BJ (cell line): ENCODE measurements at places on chromosomes 12 and 14. TPM values are rescaled to one million over a fixed set of nuclear protein-coding genes. Genes with fewer than 3 reads are reported as not detected.

DNA sequence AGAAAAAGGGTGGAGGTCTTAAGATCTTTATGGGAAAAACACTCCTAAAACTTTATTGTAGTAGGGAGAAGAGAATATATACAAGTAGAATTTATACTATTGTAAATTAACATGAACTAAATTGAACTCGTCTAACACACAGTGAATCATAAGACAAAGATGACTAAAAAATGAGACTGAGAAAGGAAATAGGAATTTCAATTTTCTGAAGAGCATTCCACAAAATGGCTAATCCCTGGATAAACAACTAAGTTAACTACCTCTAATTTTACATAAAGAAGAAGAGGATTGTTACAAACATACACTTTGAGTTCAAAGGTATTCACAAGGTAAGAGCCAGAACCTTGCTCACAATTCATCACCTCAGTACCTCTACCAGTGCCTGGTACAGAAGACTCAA, 2.0 kb downstream of the MAP4K5 start:
- DNase-seq, result no peak

- no peak for DNase-seq
Measured at GRCh38 chr12:106096376-106096775, 42.4 kb downstream of the NUAK1 start.

GRCh38 chr14:97891515-97891914, 1094.3 kb downstream of the VRK1 start:
- no peak for DNase-seq

GRCh38 chr12:128916425-128916824, 63.1 kb downstream of the GLT1D1 start:
- no peak for DNase-seq

DNA sequence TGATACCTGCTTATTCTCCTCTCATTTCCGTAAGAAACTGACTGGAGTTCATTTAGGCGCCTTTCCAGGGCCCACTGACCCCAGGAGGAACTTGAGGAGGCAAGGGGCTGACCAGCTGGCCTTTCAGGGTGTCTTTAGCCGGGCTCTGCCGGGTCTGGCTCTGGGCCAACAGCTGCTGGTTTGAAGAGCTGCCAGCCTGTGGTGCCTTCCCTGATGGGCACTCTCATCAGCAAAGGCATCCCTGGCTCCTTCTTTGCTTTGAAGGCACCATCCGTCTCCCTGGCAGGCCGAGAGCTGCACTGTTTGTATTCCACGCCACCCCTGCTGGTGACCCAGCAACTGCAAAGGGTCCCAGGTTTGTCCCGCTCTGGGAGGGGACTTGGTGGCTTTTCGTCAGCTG, 42.0 kb downstream of the IQSEC3 start:
- DNase-seq, result no peak

DNA sequence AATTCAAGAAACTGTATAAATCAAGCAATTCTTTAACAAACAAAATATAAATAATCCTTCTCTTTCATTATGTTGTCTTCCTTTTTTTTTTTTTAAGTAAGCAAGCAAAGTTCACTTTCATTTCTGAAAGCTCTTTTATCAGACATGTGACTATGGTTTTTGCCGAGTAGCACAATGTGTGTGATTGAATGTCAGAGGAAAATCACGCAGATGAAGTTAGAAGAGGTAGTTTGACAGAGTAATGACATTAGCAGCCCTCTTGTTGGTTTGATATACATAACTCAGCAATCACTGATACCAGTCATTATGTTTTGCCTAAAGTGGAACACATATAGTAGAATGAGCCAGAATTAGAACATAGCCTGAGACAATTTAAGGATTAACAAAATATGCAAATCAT, 19.0 kb downstream of the ALX1 start:
- DNase-seq, result no peak

WIF1 gene
- polyA plus RNA-seq, result not detected in 2 replicates

GRCh38 chr12:70040141-70040540, 203.1 kb upstream of the CNOT2 start:
- no peak for DNase-seq

LBHD2 gene
- not detected in 2 replicates for polyA plus RNA-seq

RNU6-8 gene
- not detected in 2 replicates for polyA plus RNA-seq

DNA sequence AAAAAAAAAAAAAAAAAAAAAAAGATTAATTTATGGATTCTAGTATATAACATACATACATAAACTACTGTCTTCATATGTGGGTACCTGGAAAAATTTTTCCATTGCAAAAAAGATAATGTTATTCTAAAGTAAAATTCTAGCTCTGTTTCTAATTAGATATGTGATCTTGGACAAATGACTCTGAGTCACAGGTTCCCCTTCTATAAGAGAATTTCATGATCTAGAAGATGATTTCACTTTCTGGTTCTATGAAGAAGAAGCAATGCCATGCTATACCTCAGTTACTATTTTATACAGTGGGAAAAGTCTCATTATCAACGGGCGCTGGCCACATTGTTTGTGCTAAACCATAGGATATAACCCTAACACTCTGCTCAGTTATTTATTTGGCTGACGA, 351.3 kb downstream of the ZFP36L1 start:
- DNase-seq, result no peak

GRCh38 chr12:50747817-50748216, 16.1 kb upstream of the ATF1 start:
- DNase-seq, result no peak

TRIM9 gene
- polyA plus RNA-seq, result 0.02 TPM in 2 replicates

GRCh38 chr14:97695456-97695981, 898.3 kb downstream of the VRK1 start:
- no peak for DNase-seq

RNASE3 gene
- not detected in 2 replicates for polyA plus RNA-seq

DNA sequence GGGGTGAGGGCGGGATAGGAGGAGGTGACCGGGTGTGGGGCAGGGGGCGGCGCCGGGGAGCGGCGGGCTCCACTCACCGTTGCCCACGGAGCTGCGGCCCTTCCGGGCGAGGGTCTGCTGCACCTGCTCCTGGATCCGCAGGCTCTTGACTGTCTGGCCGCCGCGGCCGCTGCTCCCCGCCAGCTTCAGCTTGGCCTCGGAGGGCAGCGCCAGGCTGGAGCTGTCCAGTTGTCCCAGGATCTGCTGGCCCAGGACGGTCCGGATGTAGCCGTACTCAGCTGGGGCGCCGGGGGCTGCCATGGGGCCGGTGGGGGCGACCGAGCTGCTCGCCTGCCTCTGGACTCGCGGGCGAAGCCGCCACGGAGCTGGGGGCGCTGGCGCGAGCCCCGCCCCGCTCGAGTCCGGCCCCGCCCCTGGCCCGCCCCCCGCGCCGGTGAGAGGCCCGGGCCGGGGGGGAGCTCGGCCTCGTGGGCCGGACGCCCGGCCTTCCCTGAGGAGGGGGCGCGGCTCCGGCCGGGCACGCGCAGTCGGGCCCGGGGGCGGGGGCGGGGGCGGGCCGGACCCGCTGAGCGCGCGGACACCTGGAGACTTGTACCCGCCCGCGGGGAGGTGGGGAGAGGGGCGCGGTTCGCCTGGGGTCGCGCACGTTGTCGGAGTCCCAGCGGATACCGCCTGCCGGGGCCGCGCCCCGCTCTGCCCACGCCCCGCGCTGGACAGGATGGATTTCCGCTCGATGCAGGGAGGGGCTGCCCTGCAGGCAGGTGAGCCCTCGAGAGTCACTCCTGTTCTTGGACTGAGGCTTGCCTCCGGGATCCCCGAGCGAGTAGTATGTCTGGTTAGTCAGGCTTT, at the start of gene PKP2:
Gene PKP2 (minus strand): TSS at position 346 of the 849 bp plus-strand sequence. CDS start 46 bp downstream, at position 300.
- DNase-seq, result no peak

DNA sequence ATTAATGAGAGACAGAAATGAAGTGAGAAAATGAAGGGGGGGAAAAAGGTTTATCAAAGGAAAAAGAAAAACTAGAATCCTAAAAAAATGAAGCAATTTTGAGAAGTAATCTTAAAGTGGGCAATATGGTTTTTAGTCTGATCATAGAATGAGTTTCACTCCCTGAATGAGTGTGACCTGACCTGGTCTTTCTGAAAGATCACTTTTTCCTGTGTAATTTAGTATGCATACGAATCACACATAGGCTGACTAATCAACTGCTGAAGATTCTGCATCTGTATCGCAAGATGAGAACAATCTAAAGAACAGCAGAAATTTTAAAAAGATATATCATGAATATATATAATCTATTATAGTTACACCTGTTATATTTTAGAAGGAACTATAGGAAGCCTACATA, 11.3 kb downstream of the GNPTAB start:
- no peak for DNase-seq

GRCh38 chr14:53156238-53156637, 3.1 kb upstream of the DDHD1 start:
- no peak for DNase-seq

DNA sequence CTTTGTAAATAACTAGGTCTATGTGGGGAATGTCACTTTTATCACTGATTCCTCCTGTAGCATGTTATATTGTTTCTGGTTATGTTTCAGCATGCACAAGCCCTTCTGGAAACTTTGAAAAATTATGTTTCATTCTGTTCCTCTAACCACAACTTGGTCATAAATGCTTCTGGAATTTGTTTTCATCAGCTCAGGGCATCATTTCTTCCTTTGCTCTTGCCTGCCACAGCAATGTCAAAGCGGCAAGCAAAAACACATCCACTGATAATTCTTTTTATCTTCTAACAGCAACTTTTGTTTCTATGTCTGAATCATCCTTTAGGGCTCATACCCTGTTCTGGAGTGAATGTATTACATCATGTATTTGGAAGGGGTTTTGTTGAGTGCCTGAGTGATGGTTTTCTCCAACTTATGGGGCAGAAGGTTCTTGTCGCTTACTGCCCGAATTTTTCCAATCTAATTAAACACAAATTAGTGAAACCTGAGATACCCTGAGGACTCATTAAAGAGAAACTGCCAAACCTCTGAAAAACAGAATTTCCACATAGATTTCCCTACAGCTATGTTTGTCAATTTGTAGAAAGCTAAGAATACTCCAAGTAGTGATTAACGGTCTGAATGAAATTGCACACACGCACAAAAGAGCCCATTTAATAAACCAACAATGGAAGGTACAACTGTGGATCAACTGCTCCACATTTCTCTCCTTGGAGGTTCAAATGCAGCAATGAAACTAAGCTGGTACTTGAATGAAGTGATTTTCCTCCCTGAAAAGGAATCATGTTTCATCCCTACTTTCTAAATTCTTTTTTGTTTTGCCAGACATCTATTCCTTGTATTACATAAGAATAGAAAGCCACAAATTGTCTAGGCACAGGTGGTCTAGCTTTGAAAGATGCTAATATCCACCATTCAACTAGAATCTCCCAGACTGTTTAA, 173.5 kb upstream of the KRR1 start:
- DNase-seq, result peak; percentile 39

SLC16A7 gene
- polyA plus RNA-seq, result 23.0 and 32.8 TPM in 2 replicates

DNA sequence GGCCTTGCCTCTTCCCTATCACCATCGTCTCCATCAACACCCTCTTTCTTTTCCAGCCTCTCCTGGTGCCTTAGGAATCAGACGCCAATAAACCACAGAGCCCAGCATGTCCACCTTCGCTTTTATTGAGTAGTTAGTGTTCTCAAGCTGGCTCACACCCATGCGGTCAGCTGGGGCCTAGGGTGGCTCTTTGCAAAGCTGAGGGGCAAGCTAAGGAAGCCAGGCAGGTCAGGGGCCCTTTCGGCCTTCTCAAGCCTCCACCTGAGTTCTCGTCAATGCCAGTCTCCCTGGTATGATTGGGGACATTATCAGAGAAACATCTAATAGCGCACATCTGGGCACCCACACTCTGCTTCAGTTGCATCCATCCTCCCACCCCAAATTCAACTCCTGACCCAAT, 737 bp upstream of the TEX52 start:
- DNase-seq, result no peak

DNA sequence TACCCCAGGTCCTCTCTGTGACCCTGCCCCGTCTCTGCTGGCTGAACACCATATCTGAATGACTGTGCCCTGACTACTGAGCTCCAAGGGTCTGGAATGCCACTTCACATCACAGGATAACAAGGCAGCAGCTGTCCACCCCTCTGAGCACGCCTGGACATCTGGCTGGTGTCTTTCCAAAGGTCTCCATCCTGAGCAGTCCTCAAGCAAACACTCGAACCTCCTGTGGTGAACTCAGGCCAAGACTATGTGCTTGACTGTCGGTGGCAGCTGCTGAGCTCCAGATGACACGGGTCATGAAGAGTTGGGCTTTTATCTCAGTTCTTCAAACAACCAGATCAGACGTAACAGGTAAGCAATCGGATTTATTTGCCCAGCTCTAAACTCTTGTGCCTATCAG, 117.2 kb upstream of the BCL2L14 start:
- no peak for DNase-seq

- no peak for DNase-seq
Measured at GRCh38 chr14:86124328-86124727, 594.4 kb downstream of the FLRT2 start.

- no peak for DNase-seq
Measured at GRCh38 chr12:14153803-14154202, 172.4 kb upstream of the GRIN2B start.

- no peak for DNase-seq
Measured at GRCh38 chr12:59734371-59734770, 138.5 kb downstream of the SLC16A7 start.

GRCh38 chr12:116165036-116165425, 112.5 kb downstream of the MED13L start:
- no peak for DNase-seq

POTEM gene
- polyA plus RNA-seq, result not detected in 2 replicates

DNA sequence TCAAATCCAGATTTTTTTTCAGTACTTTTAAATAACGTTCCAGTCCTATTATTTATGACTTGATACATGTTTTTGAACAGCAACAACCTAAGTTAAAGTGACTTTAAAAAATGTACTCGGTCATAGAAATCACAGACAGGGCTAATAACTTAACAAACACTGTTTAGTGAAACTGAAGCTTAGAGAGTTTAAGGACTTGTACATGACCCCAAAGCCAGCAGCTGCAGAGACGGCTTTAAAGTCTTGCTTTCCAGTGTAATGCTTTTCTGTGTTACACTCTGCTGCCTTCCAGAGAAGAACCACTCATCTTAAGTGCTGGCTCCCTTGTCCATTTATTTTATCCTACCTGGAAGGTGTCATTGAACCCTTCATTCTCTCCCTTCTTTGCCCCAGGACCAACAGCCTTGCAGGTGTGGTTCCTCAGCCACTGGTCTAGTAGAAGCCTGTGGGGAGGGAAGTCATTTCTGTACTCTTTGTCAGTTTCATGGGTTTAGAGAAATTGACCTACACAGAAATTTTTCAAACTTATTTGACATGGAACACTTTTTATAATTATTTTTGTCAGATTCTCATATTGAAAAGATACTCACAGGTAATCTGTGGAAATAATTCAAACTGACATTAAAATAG, 60.9 kb downstream of the NAV3 start:
- no peak for DNase-seq

KRT85 gene
- polyA plus RNA-seq, result not detected in 2 replicates

DNA sequence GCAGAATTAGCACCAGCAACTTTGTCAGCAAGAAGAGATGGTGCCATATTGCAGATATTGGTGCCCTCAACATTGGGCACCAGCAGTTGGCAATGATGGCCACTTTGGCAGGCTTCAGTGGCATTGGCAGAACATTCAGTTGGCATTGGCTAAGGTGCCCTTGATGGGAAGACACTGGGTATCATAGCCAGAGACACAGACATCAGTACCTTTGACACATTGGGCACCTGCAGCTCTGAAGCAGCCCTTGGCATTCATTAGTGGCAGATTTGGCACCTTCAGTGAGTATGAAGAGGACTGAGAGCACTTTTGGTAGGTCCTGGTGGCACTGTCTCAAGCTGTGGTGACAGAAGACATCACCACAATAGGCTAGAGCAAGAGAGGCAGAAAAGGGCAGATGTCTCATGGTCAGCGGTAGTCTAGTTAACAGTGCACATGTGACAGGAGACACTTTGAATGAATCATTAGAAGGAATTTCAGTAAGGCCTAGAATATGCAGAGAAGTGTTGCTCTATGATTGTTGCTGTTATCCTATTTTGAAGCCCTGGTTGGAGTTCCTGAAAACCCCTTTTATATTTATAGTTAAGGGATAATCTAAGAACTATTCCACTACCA, 422.2 kb downstream of the APAF1 start:
- DNase-seq, result no peak
